Left lobe of liver (tissue), 2 donors: ENCODE measurements at places on chromosomes 3 and 15.

GRCh38 chr15:33013827-33014445 lies 180.6 kb downstream of the FMN1 start:
- no peak for DNase-seq

DNA sequence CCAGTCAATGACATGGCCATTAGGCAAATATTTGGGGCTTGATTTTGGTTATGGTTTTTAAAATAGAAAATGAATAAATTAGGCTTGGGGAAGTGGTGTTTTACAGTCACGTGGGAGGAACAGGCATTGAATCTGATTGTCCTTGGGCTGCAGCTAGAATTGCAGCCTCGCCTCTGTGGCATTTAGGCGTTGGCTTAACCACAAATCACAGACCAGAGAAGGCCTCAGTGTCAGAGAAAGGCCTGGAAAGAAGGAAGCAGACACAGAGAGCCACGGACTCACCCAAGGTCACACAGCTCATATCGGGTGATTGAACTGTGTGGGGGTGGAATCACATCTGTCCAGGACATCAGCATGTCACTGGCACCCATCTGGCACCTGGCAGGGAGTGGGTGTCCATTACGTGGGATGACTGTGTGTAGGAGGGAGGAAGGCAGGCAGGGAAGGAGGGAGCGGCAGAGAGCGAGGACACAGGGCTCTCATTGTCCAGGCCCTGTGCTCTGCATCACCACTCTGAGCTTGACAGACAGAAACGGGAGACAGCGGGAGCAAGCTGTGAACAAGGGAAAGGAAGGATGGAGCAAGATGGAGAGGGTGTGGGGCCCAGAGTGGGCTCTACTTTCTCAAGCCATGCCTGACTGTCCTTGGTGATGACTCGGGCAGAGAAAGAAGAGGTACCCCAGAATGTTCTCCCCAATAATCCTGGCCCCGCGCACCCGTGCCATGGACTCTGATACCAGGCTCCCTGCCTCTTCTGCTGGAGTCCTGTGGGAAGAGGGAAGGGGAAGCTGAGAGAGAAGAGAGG lies 186.4 kb downstream of the FAM43A start:
- DNase-seq = peak; percentile 45

DNA sequence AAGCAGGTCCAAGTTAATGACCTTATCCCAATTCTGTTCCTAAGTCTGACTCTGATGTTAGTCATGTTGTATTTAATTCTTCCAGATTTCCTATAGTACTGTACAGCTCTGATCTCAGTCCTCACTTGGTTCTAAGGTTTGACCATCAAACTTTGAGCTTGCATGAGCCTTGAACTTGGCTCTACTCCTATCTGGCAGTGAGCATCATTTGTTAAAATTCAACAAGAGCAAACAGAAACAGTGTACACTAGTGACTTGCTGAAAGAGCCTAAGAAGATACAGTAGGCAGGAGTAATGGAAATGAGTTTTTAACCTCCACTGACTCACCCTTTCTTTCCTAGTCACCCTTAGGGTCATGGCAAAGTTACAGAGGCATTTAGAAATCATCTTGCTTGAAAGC lies 451.1 kb upstream of the TPRG1 start:
- peak; percentile 60 for DNase-seq

GRCh38 chr15:85606738-85607137 lies 188.0 kb downstream of the KLHL25 start:
- DNase-seq = no peak

- no peak for DNase-seq
Measured at GRCh38 chr15:66394472-66394871, 7.8 kb downstream of the MAP2K1 start.

DNA sequence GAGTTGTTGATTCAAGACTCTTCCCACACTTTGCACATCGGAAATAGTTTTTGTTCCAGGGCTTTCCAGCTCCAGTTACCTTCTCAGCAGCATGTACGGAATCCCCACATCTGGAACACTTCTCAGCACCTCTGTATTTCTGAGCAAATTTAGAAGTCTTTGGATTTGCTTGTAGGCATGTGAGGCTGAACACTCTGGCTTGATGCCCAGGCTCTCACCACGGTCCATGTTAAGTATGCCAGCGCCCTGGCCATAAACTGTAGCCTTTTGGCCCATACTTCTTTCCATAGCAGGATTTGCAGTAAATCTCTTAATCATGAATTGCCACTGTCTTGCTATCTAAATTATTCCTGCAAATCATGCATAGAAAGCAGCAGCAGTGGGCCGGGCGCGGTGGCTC lies 24.4 kb downstream of the ATP2C1 start:
- no peak for DNase-seq

DNA sequence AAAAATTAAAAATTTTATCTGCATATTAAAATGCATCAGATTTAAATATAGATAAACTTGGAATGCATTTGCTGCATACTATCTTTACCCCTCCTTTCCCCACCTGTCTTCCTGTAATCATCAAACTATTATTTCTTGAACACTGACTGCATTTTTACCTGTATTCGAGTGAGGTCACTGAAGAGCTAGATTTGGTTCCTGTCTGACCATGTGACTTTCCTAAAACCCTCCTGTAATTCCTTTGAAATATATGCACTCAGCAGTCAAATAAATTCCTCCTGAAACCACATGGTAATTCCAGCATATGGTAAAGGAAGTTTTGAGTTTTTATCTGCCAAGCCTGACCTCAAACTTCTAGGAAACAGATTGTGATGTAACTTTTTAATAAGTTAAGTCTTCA lies 445.6 kb upstream of the FRG2C start:
- no peak for DNase-seq

- DNase-seq = no peak
Measured at GRCh38 chr15:87816016-87816415, 440.5 kb downstream of the NTRK3 start.

- no peak for DNase-seq
Measured at GRCh38 chr15:69719527-69720240, 267.1 kb downstream of the RPLP1 start.

DNA sequence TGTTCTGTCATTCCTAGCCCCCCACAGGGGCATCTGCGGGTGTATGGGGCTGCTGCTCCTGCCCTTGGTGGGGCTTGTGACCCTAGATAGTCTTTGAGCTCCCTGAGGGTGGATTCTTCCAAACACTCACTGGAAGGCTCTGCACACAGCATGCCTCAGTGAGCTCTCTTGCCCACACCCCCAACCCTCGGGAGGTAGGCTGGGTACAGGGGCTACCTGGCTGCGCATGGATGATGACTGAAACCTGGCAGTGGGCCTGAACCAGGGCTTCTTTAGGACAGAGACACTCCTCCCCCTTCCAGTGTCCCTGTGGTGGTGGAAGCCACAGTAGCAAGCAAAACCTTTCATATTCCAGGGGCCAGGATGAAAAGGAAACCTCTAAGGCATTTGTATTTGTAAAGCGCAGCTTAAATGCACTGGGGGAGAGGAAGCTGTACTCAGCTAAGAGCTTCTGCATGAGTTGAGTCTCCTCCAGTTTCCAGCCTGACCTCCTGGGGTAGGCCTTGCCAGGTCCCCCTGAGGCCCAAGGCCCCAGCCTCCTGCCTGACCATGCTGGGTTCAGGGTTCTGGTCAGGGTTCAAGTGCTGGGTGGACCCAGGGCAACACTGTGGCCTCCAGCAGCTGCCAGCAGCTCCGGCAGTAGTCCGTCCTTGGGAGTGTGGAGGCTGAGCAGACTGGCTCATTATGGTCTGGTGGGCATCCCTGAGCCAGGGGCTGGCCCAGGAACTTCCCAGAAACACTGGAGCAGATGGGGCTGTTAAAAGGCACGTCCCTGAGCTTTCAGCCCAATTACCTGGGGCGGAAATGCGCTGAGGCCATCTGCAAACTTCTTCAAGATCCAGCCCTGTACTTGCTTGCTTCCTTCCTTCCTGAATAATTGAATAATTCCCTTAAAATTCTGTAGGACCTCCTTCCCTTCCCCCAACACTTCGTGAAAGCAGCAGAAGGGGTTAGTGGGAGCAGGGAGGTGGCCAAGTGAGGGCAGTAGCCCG lies 89.7 kb downstream of the HMG20A start:
- no peak for DNase-seq
